Activated T-cell treated with anti-CD3 and anti-CD28 coated beads, Interleukin-2, amount 50 U/mL, for 4 hours (primary cell): ENCODE measurements at places on chromosomes 11 and 22.

- no peak for DNase-seq
Measured at GRCh38 chr11:121575963-121576290, 123.2 kb upstream of the SORL1-AS1 start.

DNA sequence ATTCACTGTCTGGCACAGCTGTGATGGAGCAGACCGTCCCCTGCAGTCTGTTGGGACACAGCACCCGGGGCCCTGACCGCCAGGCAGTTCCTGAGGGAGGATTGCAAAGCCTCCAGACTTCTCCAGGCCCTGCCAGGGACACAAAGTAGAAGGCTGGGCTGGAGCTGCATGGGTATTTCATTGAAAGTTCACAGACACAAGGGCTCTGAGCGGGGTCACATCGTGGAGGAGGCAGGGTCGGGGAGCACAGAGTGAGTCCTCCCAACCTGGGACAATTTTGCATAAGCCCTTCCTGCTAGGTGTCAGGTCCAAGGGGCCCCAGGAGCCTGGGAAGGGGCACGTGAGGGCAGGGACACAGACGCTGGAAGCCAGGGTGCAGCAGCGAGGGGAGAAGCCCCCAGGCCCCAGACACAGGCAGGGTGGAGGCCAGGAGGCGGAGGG, 15.7 kb downstream of the IFITM10 start:
- no peak for DNase-seq

- DNase-seq, result no peak
Measured at GRCh38 chr11:91792779-91793262, 431.8 kb upstream of the FAT3 start.

GRCh38 chr11:93585758-93586157, 42.6 kb upstream of the SMCO4 start:
- DNase-seq, result no peak

GRCh38 chr11:60989093-60989650, 17.7 kb downstream of the CD6 start:
- no peak for DNase-seq

DNA sequence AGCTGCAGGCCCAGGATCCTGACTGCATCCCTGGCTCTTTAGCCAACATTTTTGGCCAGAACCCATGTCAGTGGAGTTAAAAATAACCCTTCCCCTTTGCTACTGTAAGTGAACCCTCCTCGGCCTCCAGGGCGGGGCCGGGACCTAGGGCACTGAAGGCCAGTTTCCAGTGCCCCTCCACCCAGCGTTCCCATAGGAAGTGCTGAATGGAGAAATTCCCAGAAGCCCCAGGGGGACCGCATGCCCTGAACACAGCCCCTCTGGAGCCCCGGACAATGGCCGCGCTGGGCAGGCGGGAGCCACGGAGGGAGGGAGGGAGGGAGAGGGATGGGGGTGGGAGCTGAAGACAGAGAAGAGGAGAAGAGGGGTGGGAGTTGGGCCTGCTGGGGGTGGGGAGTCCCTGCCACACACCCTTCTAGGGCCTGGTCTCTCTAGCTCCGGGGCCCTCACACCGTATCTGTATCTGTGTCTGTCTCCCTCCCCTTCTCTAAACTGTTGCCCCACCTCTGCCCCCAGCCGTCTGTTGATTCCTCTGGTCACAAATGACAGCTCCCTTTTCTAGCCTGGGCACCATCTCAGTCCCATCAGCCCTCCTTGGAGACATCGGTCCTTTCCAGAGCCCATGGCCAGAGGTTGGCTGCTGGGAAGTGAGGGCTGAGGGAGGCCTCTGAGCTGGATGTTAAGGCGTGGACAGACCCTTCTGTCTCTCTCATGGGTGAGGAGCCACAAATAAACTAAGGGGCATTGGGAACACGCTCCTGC, 10.9 kb downstream of the PDGFB start:
- no peak for DNase-seq

DNA sequence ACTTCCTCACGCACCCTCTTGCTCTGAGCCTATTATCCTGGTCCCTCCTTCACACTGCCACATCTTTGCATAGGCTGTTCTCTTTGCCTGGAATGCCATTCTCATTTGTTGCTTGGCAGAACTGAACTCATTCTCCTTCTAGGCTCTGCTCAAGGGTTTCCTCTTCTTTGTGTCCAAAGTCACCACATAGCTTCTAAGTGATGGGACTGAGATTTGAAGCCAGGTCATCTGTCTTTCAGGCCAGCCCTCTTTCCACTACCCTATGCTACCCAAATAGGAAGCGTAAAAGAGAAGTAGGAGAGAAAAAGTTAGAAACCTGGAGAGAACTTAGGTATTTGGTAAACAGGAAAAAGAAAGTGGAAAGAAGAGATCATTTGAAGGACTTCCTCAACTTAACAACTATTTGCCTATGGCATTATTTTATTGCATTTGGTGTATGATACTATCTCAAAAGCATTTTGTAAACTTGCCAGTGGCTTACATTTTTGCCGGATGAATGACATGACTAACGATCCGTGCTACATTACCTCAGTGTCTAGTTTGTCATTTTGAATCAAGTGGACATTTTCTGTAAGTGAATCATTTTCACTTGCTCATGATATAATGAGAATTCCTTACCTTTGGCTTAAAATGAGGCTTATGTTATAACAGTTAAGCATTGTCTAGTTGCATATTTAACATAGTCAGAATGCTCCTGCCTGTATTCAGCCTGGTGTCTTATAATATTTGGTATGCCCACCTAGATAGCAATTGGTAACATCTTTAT, 18.5 kb downstream of the NF2 start:
- no peak for DNase-seq

DNA sequence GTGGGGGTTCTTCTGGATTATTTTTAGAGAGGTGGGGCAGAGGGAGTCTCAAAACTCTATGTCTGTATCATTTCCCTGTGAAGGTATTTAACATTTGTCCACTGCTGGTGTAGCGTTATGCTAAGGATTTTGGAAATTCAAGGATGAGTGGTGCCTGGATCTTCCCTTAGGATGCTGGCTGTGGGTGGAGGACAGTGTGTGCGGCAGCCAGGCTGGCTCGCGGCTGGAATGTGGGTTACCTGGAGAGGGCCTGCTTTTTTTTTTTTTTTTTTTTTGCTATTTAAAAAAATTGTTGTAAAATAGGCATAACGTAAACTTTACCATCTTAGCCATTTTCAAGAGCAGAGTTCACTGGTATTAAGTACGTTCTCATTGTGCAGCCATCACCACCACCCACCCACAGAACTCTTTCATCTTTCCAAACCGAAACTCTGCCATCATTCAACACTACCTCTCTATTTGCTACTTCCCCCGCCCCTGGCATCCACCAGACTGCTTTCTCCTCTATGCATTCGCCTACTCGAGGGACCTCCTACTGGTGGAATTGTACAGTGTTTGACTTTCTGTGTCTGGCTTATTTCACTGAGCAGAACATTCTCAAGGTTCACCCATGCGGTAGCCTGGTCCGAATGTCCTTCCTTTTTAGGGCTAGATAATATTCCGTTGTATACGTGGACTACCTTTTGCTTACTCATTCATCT, 67.1 kb downstream of the PARVB start:
- DNase-seq, result no peak

DNA sequence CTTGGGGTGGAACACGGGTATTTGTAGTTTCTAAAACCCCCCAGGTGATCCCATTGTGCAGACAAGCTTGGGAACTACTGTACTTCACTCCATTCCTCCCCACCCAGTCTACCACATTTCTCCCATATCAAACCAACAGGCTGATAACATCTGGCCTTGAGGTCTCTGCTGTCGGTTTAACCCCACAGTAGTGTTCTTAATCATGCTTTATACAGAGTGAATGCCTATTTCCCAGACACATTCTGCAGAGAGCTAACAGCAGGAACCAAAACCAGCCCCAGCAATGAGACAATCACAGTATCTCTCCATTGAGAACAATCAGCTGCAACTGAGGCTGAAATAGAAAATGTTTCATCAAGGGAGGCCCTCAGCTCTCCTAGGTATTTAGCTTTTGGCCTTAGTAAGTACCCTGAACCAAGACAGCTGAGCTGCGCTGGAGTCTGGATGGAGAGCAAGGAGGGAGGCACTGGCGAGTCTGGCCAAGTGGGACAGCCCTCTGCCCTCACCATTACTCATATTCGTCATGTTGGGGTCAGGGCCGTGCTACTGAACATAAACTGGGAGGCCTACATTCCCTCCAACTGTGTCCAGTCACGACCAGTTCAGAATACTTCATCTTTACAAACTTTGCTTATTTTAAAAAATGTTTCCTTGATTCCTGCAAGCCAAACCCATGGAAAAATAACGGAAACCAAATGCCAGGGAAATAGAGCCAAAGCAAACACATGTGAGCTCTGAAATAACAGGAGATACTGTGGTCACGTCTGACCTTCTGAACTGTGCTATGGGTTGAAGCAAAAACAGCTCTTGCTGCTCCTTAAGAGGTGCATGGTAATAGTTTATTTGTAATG, 81.0 kb downstream of the CCDC34 start:
- no peak for DNase-seq

DNA sequence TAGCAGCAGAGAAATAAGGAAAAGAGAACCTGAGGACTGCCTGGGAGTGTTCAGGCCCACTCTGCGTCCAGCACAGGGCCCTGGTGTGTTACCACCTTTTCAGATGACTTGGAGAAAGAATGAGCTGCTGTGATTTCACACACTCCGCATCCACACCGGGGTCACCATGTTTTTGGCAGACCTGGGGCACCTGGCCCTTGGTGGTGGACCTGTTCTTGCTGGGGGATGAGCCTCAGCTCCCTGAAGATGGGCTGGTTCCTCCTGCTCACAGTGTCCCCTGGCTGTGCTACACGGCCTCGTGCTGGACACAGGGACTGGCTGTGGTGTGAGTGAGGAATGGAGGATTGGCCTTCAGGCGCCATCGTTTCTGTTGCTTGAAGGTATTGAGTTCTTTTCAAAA, 1381.4 kb downstream of the TBC1D22A start:
- no peak for DNase-seq

GRCh38 chr22:19523240-19524169, 705 bp downstream of the CLDN5 start:
- DNase-seq, result no peak

DNA sequence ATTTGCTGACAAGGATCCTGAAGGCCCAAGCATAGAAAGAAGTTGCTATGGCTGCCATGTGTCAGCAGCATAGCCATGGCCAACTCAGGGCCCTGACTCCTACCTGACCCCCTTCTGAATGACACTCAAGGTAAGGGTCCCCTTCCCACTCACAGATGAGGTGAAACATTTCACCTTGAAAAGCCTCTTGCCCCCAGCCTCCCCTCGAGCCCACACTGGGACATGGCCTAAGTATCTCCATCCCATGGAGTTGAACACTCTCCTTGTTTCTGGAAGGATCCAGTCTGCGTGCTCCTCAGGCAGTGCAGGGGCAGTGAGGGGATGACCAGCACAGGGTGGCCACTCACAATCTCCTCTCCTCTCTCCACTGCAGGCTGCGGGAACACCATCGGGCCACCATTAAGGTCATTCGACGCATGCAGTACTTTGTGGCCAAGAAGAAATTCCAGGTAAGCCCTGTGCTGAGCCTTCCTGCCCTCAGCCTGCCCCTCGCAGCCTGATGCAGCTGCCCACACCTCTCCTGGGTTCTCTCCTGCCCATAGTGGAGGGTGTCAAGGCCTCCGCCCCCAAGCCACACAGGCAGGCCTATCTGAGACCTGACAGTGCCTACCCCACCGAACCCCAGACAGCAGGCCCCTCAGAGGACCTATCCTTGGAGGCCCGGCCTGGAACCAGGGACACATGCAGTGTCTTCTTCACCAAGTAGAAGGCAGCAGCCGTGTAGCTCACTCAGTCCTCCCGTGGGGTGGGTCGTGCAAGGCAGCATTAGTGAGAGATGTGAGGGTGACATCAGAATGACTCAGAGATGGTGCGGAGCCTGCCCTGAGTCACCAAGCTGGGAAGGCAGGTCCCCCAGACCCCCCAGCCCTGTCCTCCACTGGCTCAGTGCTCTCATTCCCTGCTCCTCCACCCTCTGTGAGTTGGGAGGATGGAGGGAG, 68.9 kb upstream of the KCNQ1OT1 start:
- peak; percentile 5 for DNase-seq
